ENCODE measurements at places on chromosomes 2 and 18. TPM values are rescaled to one million over a fixed set of nuclear protein-coding genes. Genes with fewer than 3 reads are reported as not detected.

- DNase-seq = no peak
These were observed 558 bp upstream of the GAREM2 start for GRCh38 chr2:26172189-26172870.

FN1 gene
- polyA plus RNA-seq = 695 TPM

POLE4 gene
- 62.6 TPM for polyA plus RNA-seq

NRP2 gene
- 27.9 TPM for polyA plus RNA-seq

ALLC gene
- not detected for polyA plus RNA-seq

GDF7 gene
- polyA plus RNA-seq = 0.69 TPM

GRCh38 chr2:226475650-226476049, 324.0 kb downstream of the IRS1 start:
- DNase-seq = no peak

DNA sequence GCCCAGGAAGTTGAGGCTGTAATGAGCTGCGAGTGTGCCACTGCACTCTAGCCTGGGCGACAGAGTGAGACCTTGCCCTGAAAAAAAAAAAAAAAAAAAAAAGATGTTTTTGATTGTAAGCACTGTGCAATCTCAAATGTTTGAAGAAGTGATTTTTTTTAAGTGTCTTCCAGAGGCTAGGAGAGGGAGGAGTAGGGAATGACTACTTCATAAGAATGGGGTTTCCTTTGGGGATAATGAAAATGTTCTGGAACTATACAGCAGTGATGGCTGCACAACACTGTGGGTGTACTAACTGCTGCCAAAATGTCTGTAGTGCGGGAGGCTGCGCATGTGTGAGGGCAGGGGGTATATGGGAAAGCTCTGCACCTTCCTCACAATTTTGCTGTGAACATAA, 83.7 kb downstream of the MCFD2 start:
- no peak for DNase-seq

GRCh38 chr2:126241001-126241400, 415.0 kb upstream of the GYPC start:
- peak; percentile 82 for DNase-seq

DNA sequence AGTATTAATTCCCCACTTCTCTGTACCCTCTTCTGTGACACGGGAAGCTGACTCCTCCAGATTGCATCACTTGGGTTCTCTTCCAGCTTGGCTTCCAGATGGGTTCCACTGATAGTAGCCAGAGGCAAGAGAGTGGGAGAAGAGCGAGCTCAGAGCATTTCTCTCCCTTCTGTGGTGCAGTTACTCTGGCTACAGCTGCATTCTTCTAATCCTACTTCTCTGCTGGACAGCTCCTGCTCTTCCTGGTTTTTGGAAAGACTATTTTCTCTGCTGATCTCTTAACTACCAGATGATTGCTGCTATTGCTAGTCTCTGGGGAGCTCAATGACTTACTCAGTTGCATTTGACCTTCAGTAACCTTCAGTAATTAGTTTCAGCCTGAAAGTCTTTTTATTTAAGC, 187.5 kb upstream of the MAP2 start:
- DNase-seq = peak; percentile 1

DNA sequence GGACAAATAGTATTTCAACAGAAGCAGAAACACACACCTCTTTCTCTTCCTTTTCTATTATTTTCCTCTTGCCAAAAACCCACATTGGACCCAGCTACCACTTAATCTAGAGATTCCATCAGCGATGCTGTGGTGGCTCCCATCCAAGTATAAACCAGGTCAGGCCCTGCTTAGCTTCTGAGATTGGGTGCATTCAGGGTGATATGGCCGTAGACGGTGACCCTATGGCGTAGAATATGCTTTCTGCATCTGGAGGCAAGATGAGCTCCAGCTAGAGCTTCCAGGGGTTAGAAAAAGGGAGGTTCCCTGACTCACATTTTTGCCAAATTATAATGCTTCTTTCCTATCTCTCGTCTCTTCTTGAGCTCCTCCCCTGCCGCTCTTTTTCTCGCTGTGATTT, 66.5 kb downstream of the TNP1 start:
- no peak for DNase-seq

DNA sequence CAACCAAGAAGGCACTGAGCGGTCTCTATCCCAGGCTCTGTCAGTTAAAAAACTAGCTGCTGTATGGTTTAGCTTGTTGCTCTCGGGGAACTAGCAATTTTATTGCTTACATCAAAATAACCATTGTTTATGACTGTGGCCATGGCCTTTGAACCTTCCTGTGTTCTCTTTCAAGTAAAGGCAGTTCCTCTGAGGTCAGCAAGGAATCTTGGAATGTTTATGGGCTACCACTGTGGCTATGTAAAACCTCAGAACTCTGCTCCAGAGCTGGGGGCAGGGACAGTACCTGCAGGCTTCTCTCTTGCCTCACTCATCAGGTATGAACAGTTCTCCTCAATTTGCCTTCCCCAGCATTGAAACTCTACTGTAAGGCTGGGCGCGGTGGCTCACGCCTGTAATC, 416.0 kb upstream of the NETO1 start:
- DNase-seq = no peak

- DNase-seq = no peak
These were observed 2.0 kb downstream of the RAB27B start for GRCh38 chr18:54830260-54830659.

DNA sequence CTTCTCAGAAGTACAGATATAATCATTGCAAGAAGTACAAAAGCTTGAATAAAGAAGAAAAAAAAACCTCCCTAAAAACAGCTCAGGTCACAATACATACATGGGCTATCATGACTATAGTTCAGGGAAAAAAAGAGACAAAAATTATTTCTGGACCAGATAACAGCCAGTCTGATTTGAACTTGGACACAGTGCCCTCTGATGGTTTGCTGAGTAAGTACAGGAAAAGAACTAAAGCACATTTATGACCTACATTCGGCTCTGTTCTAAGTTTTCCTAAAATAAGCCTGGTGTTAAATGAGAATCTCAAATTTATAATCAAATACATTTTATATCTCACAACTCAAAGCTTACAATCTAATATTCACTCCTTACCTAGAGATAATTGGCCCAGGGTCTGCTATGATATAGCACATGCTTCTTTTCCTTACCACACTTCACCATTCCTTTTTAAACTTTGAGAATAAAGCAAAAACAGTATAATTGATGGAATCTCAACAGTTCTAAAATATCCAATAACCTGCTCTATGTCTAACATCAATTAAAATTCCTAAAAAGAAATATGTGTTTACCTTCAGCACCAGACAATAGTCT, 81.1 kb downstream of the RAPH1 start:
- DNase-seq = peak; percentile 74

GRCh38 chr2:14234911-14235310, 397.6 kb upstream of the LRATD1 start:
- peak; percentile 14 for DNase-seq

DNA sequence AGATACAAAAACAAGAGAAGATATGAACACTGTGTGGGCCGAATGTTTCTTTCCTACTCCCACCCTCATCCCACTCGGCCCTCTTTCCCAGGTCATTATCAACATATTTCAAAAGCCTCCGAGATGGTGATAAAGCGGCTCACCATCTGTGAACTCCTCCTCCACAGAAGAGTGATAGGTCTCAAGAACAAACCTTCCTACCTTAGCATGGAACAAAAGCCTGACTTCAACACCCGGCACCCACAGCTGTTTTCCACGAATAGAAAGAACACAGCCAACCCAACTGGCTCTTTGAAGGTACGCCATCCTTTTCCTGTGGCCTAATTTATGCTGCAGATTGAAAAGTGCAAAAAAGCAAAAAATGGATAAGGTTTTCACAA, 28.8 kb downstream of the BCL2 start:
- DNase-seq = no peak

- no peak for DNase-seq
These were observed 108.6 kb upstream of the NYAP2 start for GRCh38 chr2:225290757-225291400.

ARHGEF4 gene
- polyA plus RNA-seq = 7.1 TPM

CPO gene
- 0.16 TPM for polyA plus RNA-seq

DNA sequence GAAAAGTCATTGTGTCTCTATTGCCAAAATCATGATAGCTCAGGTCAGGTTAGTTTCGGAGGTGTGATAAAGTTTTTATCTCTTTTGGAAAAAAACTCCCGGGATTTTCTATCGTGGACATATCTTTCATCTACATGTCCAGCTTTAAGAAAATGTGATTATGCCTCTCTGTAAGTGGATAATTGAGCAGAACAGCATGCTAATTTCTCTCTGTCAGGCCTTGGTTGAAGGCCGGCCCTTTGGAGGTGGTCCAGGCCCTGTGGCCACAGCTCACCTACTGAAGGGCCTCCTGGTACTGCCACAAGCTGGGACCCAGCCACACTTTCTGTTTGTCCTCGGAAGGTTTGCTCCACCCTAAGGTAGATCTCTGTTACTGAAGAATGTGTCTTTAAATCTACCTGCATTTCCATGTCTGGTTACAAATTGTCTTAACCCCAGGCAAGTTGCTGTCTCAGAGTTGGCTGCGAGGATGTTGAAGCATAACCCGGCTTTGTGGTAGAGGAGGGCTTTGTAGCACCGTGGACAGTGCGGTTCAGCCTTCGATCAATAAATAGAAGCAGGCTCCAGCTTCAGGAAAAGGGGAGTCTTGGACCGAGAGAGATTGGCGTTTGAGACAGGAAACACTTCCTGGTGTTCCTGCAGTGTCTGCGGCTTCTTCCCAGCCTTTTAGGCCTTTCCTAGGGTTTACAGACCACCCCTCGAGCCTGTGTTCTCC, 25.5 kb downstream of the TCF7L1 start:
- no peak for DNase-seq

DNA sequence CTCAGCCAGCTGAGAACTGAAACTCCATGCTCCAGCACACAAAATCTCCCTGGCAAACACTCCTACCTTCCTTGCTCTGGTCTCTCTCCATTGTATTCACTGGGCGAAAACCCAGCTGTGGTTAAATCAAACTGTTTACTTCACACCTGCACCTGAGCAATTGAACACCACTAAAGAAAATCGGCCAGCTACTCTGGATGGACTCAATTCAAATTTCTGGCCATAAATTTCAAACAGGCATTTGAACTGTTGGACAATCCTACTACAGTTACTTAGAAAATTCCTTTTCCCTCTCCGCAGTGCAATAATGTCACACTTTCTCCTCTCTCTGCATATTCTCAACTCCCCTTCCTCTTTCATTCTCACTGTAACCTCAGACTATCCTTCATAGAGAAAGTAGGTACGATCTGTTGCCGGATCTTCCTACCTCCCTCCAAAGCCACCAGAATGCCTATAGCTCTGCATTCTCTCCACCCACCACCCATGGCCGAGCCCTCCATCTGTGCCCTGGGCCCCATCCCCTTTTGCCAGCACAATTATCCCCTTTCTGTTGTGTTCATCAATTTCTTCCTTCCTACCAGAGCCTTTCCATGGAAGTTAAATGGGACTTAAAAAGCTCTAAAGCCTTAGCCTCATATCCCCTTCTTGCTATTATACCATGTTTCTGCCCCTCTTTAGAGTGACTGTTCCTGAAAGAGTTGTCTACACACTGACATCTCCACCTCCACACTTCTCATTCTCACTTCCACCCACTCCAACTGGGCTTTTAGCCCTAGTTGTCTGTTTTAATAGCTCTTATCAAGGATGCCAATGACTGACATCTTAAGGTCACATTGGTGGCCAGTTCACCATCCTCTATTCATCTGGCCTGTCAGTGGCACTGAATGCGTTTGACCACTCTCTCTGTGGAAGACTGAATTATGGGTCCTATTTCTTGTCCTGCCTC, 127.5 kb upstream of the SLC1A4 start:
- DNase-seq = no peak

DNA sequence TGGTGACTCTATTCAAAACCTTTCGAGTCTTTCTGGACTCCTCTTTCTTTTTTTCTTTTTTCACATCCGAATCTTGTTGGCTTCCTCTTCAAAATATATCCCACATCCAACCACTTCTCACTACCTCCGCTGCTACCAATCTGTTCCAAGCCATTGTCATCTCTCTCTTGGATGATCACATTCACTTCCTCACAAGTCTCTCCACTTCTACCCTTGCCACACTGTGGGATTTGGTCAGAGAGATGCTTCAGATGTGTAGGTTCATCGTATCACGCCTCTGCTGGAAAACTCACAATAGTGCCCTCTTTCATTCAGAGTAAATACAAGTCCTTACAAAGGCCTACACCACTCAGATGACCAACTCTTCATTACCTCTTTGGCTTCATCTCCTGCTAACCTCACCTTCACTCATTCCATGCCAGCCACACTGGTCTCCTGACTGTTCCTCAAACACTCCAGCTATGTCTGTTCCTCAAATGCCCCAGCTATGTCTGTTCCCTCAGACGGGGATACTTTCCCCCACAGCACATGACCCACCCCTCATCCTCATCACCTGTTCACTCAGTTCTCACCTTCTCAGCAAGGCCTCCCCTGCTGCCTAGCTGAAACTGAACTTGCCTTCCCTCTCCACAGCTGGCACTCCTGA, 67.2 kb upstream of the PELI1 start:
- no peak for DNase-seq
